ENCODE measurements at places on chromosomes 1 and 21.

DNA sequence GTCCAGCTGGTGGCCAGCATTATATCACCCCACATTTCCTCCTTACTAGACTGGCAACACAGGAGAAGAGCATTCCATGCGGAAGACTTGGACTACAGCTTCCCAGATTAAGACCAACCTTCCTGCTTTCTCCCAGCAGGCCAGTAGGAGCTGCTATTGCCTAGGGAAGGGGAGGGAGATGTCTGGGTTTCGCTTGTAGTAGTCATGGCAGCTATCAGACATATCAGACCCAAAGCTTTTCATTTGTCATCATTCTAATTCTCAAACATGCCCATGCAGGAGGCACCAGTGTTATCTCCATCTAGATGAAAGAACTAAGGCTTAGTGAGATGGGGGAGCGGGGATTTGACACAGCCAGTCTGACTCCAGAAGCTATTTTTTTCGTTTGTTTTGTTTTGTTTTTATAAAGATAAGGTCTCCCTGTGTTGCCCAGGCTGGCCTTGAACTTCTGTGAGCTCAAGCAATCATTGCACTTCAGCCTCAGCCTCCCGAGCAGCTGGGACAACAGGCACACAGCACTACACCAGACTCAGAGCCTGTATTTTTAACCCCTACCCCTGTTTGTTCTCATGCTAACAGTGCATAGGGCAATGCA is 4.5 kb downstream of the PLA2G2A start:
- peak; percentile 21 for DNase-seq

DNA sequence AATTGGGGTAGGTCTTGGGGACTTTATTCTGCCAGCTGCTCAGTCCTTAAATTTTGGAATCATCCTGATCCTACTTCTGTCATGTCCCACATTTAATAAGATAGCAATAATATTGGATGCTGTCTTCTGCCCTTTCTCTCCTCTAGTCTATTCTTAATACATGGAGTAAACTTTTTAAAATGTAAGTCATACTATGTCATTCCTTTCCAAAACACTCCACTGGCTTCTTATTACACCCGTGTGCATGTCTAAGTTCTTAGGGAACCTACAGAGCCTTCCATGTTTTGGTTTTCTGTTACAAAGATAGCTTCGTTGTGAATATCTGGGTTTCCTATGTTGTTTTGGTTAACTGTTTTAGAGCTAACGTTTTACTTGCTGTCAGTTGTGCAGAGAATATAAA is 35.1 kb downstream of the USP25 start:
- DNase-seq: no peak

DNA sequence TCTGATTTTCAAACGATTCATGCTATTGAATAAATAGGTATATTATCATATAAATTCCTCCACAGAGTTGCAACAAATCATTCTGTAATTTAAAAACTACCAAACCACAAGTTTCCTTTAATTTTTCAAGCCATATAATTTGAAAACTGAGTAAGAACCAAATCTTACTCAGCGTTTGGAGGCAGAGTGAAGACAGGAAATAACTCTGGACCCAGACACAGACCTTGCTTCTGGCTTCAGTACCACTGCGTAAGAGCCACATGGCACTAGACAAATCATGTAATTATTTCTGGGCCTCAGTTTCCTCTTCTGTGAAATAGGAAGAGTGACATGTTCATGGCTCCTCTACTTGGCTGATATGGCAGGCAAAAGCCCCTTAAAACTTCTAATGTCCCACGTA is 82.4 kb downstream of the SMYD2 start:
- DNase-seq: no peak

DNA sequence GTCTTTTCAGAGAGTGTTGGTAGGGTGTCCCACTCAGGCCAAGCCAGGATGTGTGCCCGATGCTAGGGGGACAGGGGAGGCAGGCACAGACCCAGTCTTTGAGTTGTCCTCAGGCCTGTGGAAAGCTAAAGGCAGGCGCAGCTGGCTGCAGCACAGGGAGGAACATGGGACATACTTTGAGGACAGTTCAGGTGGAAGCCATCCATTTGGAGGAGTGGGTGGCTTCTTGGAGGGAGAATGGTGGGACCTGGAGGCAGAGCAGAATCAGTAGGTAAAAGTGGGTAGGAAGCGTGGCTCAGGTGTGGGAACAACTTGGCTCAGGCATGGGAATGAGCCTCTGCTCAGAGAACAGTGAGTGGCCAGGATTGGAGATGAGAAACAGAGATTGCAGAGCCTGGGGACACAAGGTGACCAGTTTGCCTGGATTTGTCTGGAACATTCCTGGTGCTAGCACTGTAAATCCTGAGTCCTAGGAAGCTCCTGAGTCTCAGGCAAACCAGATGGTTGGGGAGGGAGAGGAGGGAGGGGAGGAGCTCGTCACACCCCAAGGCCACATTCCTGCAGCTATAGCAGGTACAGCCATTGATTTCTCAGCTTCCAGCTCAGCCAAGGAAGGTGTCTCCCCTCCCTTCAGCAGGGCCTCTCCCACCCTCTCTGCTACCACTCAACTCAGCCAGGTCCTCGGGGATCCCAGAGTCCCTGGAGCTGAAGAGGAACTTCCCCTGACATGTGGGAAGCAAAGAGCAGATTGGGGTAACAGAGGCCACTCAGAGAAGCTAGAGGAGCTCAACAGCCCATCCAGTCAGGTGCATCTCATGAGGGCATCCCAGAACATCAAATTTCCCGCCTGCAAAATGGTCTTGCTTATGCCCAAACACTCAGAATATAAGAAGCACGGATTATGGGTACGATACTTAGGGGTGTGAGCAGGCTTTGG is 65.2 kb upstream of the TINAGL1 start:
- no peak for DNase-seq

DNA sequence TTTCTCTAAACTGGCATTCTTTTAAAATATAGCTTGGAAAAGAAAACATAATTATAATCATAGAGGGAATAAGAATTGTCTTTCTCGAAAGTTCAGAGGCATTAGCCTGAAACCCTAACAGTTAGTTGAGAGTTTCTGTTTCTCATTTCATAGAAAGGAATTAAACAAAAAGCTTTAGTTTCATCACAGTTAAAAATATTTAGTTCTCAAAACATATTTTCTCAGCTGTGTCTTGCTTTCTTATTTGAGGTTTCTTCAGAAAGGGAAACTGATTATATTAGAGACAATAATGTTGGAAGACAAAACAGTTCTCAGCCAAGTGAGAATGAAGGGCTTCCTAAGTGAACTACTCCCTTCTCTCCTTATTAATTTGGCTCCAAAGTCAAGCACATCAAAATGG is 75.4 kb upstream of the C1orf105 start:
- DNase-seq: no peak

DNA sequence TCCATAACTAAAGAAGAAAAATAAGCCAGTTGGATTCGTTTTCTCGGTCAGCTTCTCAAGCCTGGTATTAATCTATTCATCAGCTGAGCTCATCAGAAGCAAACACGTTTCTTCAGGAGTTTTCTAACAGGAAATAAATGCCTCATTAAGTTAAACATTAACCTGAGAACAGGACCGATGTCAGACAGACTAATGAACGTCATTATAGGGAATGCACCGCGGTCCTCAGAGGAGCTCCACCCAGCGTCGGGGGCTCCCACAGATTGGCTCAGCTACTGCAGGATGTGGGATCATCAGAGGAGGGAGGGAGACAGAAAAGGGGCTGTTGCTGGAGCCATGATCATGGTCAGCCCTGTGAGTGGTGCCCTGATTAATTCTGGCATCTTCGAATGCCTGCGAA is 615.4 kb downstream of the PTPRU start:
- no peak for DNase-seq

Measured in CD4-positive, alpha-beta T cell treated with Interleukin-1 beta for 1 hour (primary cell).